Activated T-helper 1 cell treated with anti-CD3 and anti-CD28 coated beads, Interleukin-12 subunit alpha, Interleukin-12 subunit beta, Interleukin-2, Interleukin-4 antibody, amounts not matched to agents 30 ng/mL and 10 ng/mL and 1 ng/mL, durations not matched to agents 14 hours and 24 hours and 36 hours (primary cell): ENCODE measurements at places on chromosomes 2 and 18.

DNA sequence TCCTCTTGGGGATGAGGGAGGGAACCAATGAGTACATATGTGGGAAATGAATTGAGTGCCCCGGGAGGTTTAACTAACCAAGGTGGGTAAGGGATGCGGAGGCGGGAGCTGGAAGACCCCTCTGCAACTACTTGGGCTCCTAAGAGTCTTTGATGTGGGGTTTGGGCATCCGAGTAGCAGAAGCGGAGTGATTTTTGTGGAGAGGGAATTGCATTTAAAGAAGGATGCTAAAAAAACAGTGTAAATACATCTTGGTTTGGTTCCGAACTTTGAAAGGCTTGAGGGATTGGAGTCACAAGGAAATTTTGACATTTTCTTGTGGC, 215.7 kb downstream of the MCFD2 start:
- H3K4me3 ChIP-seq: peak overlapping the region; percentile 96
- peak overlapping the region; percentile 86 for H3K27ac ChIP-seq
- no peak for DNase-seq
- peaks cover 44% of the 10 kb centered on the region for H3K4me1 ChIP-seq

- H3K27ac ChIP-seq: no peak overlapping the region
- no peak overlapping the region for H3K4me3 ChIP-seq
- no peak for DNase-seq
- no peaks in the 10 kb centered on the region for H3K4me1 ChIP-seq
These were observed 121.3 kb downstream of the GREB1L start for GRCh38 chr18:21363348-21363747.

- peak within 1 kb of the TSS; percentile 87 for H3K27ac ChIP-seq
- peak; percentile 68 for DNase-seq
- H3K4me3 ChIP-seq: peak within 1 kb of the TSS; percentile 88
These were observed at the start of gene HMSD for GRCh38 chr18:63949068-63949737. Gene HMSD (plus strand): TSS chr18:63949301. CDS start chr18:63953456, 4,155 bp downstream.

GRCh38 chr2:109033171-109033570, 44.2 kb upstream of the EDAR start:
- DNase-seq: no peak
- H3K27ac ChIP-seq: peak overlapping the region; percentile 21
- H3K4me1 ChIP-seq: peaks cover 27% of the 10 kb centered on the region

DNA sequence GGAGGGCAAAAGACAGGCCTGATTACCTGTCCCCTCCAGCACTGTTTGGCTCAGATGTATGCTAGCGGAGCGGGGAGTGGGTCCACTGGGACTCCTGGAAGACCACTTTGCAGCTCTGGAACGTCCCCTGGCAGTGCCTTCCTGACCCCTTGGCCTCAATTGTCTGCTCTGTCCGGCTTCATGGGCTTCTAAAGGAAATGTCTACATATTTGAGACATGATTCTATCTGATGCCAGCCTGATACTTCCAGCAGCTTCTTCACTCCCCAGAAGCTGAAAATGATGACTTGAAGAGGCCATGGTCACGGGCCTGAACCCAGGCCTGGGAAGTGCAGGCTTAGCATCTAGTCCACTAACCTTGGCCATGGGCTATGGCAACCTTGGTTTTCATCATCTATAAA, 112.1 kb downstream of the ACAA2 start:
- peaks cover 10% of the 10 kb centered on the region for H3K27me3 ChIP-seq
- DNase-seq: no peak
- no peaks in the 10 kb centered on the region for H3K36me3 ChIP-seq
- H3K4me1 ChIP-seq: no peaks in the 10 kb centered on the region
- no peak overlapping the region for H3K27ac ChIP-seq

DNA sequence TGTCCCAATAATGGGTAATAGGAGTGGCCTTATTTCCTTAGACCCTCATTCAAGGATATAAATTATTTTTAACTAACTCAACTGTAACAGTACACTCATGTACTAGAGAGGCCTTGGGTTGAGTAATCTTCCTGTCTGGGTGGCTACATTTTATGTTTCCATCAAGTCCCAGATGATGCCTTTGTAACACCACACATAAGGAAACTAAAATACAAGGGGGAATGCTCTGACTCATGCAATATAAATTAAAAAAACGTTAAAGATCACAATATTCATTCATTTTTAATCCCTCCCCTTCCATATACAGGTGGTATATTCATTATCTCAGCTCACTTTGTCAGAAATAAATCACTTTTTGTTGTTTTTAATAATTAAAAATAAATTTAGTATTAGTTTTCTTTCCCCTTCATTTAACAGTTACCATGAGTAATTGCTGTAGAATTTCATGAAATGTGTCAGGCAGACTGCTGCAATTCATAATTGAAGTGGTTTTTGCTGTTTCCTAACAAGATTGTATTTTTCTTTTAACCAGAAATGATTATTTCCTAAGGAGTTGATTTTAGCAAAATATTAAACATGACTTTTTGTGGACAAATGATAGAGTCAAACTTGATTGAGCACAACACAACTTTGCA, 1403.6 kb downstream of the SUCLG1 start:
- DNase-seq: no peak
- H3K36me3 ChIP-seq: no peaks in the 10 kb centered on the region
- no peak overlapping the region for H3K27ac ChIP-seq
- H3K4me1 ChIP-seq: no peaks in the 10 kb centered on the region
- no peaks in the 10 kb centered on the region for H3K27me3 ChIP-seq
- no peak overlapping the region for H3K4me3 ChIP-seq

DNA sequence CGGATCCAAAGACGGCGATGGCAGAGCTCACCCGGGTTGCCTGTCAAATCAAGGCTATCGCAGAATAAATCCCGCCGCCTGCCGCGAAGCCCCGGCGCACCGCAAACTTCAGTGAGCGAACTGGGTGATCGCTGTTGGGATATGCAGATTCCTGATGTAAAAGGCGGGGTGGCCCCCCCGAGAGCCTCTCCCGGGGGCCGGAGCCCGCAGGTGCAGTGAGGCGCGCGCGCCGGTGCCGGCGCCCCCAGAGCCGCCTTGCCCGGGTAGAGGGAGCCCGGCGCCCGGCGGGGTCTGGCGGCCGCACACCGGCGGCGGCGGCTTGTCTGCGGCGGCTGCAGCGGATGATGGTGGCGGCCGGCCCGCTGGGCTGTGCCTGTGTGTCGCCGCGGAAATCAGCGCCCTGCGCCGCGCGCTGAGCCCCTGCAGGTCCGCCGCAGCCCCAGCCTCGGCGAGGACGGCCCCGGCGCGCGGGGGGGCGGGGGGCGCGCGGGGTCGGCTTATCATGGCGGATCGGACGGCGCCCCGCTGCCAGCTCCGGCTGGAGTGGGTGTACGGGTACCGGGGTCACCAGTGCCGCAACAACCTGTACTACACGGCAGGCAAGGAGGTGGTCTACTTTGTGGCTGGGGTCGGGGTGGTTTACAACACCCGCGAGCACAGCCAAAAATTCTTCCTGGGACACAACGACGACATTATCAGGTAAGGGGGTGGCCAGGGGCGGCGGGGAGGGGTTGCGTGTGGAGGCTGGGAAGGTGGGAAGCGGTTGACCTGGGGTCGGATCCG, 1.3 kb downstream of the EML6 start:
- DNase-seq: no peak
- peaks cover 71% of the 10 kb centered on the region for H3K27me3 ChIP-seq
- H3K4me1 ChIP-seq: peaks cover 14% of the 10 kb centered on the region
- no peaks in the 10 kb centered on the region for H3K36me3 ChIP-seq
- H3K4me3 ChIP-seq: peak overlapping the region; percentile 87

DNA sequence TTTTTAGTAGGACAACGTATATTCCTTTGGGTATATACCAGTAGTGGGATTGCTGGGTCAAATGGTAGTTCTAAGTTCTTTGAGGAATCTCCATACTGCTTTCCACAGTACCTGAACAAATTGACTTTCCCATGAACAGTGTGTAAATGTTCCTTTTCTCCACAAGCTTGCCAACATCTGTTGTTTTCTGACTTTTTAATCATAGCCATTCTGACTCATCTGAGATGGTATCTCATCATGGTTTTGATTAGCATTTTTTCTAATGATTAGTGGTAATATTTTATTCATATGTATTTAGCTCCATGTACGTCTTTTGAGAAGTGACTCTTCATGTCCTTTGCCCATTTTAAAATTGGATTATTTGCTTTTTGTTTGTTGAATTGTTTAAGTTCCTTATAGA, 58.4 kb upstream of the CERS6 start:
- no peak overlapping the region for H3K4me3 ChIP-seq
- no peak for DNase-seq
- H3K27me3 ChIP-seq: peaks cover 26% of the 10 kb centered on the region
- H3K36me3 ChIP-seq: no peaks in the 10 kb centered on the region

- H3K4me1 ChIP-seq: no peaks in the 10 kb centered on the region
- H3K27ac ChIP-seq: no peak overlapping the region
- no peak for DNase-seq
- no peaks in the 10 kb centered on the region for H3K36me3 ChIP-seq
- H3K27me3 ChIP-seq: no peaks in the 10 kb centered on the region
These were observed 556.2 kb upstream of the ZEB2 start for GRCh38 chr2:145076085-145076484.

DNA sequence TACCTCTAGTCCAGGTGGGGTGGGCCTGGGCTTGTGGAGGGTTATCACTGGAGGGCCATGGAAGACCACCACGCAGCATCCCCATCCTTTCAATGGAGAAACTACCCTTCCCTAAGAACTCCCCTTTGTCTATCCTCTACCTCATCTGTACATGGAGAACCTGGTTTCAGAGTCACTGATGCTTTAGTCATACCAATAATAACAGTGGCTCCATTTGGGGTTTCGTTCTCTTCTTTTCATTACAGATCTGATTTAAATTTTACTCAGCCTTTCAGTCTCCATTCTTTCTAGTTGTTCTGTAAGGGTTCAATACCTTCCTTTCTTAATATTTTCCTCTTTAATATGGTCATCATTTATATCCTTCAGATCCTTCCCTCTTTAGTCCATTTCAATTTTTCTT, 54.6 kb upstream of the ZFP36L2 start:
- no peak for DNase-seq
- no peaks in the 10 kb centered on the region for H3K27me3 ChIP-seq
- H3K4me3 ChIP-seq: no peak overlapping the region
- peaks cover 65% of the 10 kb centered on the region for H3K36me3 ChIP-seq
- H3K27ac ChIP-seq: no peak overlapping the region

DNA sequence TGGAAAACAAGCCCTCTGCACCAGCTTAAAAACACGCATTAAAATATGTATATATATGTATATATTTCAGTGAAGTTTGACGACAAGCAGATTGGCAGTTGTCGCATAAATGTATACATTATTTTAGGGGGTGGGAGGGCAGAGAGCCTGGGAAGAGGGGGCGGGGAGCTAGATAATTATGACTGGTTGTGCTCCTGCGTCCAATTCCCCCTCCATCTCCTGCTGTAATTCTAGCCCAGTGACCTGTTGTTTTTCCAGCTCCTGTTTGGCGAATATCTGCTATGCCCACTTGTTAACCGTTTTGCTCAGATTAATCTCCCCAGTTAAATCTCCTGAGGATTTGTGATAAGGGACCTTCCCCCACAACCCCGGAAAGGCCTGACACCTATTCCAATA, 656 bp downstream of the UNC80 start:
- H3K4me3 ChIP-seq: no peak overlapping the region
- DNase-seq: no peak
- H3K27me3 ChIP-seq: peaks cover 10% of the 10 kb centered on the region
- no peak overlapping the region for H3K27ac ChIP-seq
- no peaks in the 10 kb centered on the region for H3K4me1 ChIP-seq
- H3K36me3 ChIP-seq: no peaks in the 10 kb centered on the region

DNA sequence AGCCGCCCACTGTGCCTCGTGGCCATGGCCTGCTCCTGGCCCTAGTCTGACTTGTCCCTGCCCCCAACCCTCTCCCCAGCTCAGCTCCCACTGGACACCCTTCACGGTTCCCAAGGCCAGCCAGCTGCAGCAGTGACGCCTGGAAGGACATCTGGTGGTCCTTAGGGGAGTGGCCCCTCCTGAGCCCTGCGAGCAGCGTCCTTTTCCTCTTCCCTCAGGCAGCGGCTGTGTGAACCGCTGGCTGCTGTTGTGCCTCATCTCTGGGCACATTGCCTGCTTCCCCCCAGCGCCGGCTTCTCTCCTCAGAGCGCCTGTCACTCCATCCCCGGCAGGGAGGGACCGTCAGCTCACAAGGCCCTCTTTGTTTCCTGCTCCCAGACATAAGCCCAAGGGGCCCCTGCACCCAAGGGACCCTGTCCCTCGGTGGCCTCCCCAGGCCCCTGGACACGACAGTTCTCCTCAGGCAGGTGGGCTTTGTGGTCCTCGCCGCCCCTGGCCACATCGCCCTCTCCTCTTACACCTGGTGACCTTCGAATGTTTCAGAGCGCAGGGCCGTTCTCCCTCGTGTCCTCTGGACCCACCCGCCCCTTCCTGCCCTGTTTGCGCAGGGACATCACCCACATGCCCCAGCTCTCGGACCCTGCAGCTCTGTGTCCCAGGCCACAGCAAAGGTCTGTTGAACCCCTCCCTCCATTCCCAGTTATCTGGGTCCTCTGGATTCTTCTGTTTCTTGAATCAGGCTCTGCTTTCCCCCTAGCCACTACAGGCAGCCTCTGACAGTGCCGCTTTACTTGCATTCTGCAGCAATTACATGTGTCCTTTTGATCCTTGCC, 35.8 kb downstream of the ANO7 start:
- no peak for DNase-seq
- peaks cover 13% of the 10 kb centered on the region for H3K36me3 ChIP-seq
- H3K27me3 ChIP-seq: peaks cover 6% of the 10 kb centered on the region

GRCh38 chr2:3113769-3114168, 263.8 kb downstream of the EIPR1 start:
- no peaks in the 10 kb centered on the region for H3K27me3 ChIP-seq
- H3K27ac ChIP-seq: no peak overlapping the region
- H3K36me3 ChIP-seq: no peaks in the 10 kb centered on the region

- DNase-seq: peak; percentile 29
- H3K4me1 ChIP-seq: peaks cover 60% of the 10 kb centered on the region
- peak overlapping the region; percentile 99 for H3K4me3 ChIP-seq
- H3K36me3 ChIP-seq: peaks cover 58% of the 10 kb centered on the region
These were observed 2.4 kb downstream of the SMAD7 start for GRCh38 chr18:48948112-48949049.

DNA sequence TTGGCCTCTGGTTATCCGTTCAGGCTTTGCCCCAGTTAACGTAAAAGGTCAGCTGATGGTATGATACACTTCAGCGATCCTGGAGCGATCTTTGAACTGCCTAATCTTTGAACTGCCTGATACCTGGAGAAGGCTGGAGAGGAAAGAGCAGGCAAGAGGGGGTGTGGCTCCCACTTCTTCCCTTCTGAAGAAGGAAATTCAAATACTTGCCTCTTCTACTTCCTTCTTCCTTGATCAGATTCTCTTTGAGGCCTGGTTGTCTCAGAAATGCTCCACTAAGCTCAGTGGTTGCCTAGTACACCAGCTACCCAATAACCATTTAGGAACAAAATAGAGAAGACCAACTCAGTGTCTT, 619 bp downstream of the GALM start:
- peak overlapping the region; percentile 93 for H3K4me3 ChIP-seq
- DNase-seq: no peak

DNA sequence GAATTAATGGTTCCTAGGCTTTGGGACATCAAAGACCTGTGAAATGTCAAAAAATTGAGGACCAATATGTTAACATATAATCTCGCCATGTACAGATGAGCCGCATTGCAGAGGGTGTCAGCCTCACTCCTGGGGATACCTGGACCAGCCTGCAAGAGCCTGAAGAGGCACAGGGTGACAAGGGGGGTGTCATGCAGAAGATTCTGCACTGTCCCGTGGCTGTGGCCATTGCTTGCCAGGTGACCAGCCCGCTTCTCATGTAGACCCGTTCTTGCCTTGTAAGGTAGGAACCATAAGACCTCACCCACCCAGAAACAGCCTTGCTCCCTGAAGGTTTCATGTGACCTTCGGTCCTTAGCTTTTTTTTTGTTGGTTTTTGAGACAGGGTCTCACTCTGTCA, 37.5 kb downstream of the TMEM37 start:
- no peak overlapping the region for H3K4me3 ChIP-seq
- no peak overlapping the region for H3K27ac ChIP-seq
- DNase-seq: no peak
- no peaks in the 10 kb centered on the region for H3K4me1 ChIP-seq
